Fibroblast of mammary gland (primary cell): ENCODE measurements at places on chromosomes 3 and 15.

GRCh38 chr3:43279082-43279481 is 7.3 kb upstream of the SNRK start:
- DNase-seq, result no peak

DNA sequence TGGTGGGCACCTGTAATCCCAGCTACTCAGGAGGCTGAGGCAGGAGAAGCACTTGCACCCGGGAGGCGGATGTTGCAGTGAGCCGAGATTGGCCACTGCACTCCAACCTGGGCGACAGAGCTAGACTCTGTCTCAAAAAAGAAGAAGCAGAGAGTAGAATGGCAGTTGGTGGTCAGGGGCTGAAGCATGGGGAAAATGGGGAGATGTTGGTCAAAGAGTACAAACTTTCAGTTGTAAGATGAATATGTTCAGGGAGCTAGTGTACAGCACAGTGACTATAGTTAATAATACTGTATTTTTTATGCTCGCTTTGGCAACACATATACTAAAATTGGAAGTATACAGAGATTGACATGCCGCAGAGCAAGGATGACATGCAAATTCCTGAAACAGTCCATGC is 41.5 kb downstream of the PCNP start:
- no peak for DNase-seq

DNA sequence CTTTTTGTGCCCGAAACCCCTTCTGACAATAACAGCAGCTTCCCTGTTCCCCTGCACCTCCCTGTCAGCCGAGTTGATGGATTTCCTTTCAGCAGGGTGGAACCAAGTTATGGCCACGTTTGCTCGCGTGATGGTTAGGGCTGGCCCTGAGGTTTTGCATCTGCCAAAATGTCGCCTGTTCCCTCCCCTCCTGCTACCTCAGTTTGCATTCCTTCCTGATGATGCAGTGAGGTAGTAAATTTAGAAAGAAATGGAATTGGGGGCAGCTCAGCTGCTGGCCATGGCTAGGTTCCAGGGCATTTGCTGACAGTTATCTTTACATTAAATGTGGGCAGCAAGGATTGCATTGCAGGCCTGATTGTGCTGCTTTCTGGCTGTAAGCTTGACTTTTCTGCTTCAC is 13.2 kb downstream of the LIMD1 start:
- peak; percentile 41 for DNase-seq

DNA sequence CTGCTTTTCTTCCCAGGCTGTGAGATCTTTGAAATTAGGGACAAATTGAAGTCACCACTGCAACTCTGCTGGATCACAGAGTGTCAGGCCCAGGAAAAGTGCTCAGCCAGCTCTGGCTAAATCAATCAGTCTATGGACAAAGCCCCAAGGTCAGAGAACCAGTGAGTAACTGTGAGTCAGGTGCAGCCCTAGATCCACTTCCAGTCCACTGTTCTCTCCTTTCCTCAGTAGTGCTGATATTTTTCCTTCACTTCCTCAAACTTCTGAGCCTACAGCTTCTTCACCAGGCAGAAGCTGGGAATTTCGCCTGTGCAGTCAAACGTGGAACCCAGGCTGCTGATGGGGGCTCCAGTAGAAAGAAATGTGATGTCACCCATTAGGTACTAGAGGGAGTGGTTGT is 75.1 kb upstream of the TRIM42 start:
- DNase-seq, result peak; percentile 19

GRCh38 chr3:60323651-60324050 is 927.6 kb downstream of the FHIT start:
- no peak for DNase-seq

- DNase-seq, result no peak
These were observed 410.4 kb downstream of the SHQ1 start for GRCh38 chr3:72437661-72438406.

- DNase-seq, result peak; percentile 49
These were observed 216.9 kb downstream of the ZBTB20 start for GRCh38 chr3:114929971-114930732.

DNA sequence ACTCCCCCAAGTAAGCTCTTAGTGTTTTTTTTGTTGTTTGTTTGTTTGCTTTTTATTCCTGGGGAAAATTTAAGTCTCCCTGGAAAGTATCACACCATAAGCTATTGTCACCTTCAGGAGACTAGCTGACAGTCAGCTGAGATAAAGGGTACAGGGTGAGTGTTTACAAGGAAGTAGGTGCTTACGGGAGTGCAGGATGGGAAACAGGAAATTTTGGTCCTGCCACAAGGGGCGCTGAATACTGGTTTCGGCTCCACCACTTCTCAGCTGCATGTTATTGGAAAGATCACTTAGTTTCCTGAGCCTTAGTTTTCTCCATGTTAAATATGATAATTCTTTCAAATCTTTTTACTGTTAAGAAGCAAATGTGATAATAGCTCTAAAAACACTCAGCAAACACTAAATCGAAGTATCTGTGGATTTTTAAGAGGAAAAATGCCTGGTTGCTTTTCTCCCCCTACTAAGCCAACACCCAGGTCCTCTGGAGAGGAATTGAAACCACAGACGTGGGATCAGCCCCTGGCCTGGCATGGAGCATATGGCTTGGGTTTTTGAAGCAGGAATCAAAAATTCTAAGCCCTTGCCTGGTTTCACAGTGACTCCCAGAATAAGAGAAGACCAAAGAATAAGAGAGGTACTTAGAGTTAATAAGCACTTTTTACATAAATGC is 90.7 kb downstream of the SCN11A start:
- DNase-seq, result peak; percentile 45

GRCh38 chr3:183968666-183969245 is 48.9 kb downstream of the ABCC5 start:
- DNase-seq, result no peak

DNA sequence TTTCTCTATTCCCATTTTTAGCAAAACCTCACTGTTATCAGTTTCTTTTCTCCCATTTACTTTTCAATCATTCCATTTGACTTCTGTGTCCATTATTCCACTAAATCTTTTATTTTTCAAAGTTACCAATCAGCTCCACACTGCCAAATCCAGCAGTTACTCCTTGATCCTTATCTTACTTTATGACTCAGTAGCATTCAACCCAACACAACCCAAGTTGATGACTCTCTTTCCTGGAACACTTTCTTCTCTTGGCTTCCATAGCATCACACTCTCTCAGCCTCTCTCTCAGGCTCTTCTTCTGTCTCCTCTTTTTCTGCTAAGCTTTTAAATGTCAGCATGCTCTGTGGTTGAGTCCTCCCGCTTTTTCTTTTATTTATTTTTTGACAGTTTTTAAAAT is 36.3 kb downstream of the RASGRP1 start:
- peak; percentile 54 for DNase-seq

- DNase-seq, result no peak
These were observed 43.0 kb downstream of the CDAN1 start for GRCh38 chr15:42693942-42694341.

DNA sequence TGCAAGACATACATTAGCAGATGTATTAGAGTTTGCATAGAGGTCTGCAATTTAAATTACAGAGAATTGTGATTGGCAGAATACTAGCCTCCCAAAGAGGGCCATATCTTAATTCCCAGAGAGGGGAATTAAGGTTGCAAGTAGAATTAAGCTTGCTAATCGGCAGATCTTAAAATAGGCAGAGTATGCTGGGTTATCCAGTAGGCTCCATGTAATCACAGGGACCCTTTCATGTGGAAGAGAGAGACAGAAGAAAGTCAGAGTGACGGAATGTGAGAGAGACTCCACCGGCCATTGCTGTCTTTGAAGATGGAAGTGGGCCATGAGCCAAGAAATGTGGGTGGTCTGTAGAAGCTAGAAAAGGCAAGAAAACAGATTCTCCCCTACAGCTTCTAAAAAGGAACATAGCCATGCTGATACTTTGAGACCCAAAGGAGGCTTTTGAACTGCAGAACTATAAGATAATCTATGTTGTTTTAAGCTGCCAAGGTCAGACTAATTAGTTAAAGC is 38.8 kb downstream of the IMPG2 start:
- DNase-seq, result no peak

DNA sequence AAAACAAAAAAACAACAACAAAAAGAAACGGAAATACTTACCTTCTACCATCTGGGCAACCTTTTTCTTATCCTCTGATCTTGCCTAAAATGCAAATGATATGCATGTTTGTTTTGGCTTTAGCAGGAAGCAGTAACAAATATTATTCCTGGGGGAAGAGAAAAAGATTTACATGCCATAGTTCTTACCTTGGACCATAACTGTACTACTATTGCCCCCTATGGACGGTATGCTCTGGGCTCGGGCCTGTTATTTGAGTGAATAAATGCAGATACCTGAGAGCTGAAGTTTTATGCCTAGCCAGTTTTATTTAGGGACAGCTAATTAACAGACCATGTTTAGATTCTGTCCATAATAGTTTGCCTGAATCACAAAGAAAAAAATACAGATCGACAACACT is 12.6 kb upstream of the STARD5 start:
- peak; percentile 54 for DNase-seq

DNA sequence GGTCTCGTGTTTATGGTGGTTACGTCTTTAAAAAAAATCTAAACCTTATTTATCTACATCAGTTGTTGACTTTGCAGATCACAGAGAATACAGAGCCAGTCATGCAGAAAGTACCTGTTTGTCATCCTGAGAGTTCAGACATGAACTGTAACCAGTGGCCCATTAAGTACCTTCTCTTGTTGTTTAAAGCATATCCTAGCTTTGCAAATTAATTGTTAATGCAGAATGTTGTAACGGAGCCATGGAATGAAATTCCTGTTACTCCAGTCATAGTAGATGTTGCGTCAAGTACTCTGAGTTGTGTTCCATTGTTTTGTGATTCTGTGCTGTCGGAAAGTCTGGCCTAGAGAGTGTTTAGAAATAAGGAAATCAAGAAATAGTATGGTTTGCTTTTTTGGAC is 205.2 kb downstream of the RBMS3 start:
- peak; percentile 81 for DNase-seq

DNA sequence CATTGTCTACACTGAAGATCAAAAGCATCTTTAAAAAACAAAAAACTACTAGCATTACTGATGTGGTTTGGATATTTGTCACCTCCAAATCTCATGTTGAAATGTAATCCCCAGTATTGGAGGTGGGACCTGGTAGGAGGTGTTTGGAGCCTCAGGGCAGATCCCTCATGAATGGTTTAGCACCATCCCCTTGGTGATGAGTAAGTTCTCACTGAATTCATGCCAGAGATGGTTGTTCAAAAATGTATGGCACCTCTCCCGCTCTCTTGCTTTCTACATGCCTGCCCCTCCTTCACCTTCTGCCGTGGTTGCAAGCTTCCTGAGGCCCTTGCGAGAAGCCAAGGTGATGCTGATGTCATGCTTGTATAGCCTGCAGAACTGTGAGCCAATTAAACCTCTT is 136.6 kb upstream of the FHIT start:
- DNase-seq, result no peak

GRCh38 chr15:62931650-62932049 is 110.9 kb upstream of the TPM1 start:
- peak; percentile 6 for DNase-seq

DNA sequence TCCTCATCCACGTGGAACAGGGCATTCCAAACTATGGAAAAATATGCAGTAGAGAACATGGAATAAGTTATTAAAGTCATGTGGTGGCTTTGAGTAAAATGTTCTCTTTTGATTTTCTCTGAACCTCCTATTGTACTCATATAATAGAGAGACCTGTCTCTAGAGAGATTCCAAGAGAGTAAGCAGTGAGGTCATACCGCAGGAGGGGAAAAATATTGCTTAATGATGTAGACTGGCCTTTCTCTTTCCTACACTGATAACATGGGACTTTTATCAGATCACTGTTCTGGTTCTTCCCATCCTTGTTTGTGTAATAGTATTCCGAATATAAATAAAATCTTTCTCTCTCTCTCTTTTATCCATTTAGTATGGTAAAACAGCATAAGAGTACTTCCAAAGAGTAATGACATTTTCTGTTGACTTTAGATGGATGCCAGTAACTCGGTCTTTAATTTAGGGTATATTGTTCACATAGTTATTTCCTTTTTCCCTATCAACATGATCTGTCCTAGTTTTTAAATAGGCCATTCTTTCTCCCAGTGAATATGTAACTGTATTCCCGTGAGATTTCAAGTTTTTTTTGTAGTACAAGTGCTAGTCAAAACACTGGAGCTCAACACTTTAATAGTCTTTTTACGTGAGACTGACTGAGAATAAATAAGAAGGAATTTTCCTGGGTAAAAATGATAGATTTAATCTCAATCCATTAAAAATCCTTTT is 814.0 kb upstream of the LMCD1 start:
- DNase-seq, result peak; percentile 12

DNA sequence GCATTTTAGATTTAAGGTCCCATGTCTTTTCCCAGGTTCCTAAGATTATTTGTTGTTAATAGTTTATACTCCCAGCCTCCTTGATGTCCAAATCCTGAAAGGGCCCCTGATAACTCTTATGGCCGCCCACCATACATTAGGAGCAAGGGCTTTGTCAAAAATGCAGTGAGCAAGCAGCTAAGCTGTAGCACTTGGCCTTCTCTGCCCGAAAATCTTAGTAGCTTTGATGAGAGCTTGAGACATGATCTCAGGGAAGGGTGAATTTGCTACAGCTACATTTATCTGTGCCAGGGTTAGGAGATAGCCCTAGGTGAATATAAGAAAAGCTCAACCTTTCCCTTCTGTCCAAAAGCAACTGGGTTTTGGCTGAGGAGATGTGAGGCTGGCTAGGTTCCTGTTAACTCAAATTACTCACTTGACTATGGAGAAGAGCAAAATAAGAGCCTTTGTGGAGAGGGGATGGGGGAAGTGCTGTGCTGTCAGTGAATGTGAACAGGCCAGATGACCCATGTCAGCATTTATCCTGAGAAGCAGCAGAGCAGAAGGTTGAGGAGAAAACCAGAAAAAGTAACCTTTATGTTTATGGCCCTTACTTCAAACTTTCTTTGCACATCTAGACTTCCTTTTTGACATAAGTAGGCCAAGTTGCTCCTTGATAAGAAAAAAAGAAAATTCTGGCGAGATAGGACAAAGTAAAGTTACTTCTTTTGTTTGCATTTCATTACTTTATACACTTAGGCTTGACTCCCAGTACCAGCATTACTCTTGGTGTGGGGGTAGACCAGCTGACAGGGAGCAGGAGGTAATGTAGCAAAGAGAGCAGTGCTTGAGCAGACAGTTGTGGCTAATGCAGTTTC is 21.1 kb downstream of the MAPK6 start:
- DNase-seq, result peak; percentile 37

GRCh38 chr15:67840749-67841512 is 1.1 kb upstream of the RNU6-1 start:
- peak; percentile 54 for DNase-seq

GRCh38 chr15:90598031-90598577 is 68.4 kb downstream of the CRTC3 start:
- DNase-seq, result peak; percentile 33

- no peak for DNase-seq
These were observed 327.2 kb downstream of the LRTM1 start for GRCh38 chr3:54600441-54601204.

DNA sequence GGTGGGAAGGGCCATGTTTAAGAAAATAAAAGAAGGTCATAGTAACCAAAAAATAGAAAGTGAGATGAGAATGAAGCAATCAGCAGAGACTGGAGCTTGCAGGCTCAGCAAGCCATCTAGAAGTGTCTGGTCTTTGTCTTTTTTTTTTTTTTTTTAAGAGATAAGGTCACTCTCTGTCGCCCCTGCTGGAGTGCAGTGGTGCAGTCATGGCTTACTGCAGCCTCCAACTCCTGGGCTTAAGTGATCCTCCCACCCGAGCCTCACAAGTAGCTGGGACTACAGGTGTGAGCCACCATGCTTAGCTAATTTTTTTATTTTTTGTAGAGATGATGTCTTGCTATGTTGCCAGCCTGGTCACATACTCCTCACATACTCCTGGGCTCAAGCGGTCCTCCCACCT is 36.2 kb downstream of the GXYLT2 start:
- no peak for DNase-seq

GRCh38 chr3:107795514-107796094 is 272.8 kb downstream of the BBX start:
- peak; percentile 16 for DNase-seq
